Activated T-helper 1 cell treated with anti-CD3 and anti-CD28 coated beads, Interleukin-12 subunit alpha, Interleukin-12 subunit beta, Interleukin-2, Interleukin-4 antibody, amounts not matched to agents 30 ng/mL and 10 ng/mL and 1 ng/mL, durations not matched to agents 14 hours and 24 hours and 36 hours (primary cell): ENCODE measurements at places on chromosomes 4 and X. TPM values are rescaled to one million over a fixed set of nuclear protein-coding genes. Genes with fewer than 3 reads are reported as not detected.

GRCh38 chrX:148376342-148376741, 124.1 kb upstream of the AFF2 start:
- no peak overlapping the region for H3K27ac ChIP-seq
- peaks cover 17% of the 10 kb centered on the region for H3K4me1 ChIP-seq
- DNase-seq: no peak

- no peak for DNase-seq
- no peak overlapping the region for H3K4me3 ChIP-seq
- H3K4me1 ChIP-seq: no peaks in the 10 kb centered on the region
- no peaks in the 10 kb centered on the region for H3K27me3 ChIP-seq
- H3K36me3 ChIP-seq: no peaks in the 10 kb centered on the region
Observed at GRCh38 chr4:20124317-20125026, 127.2 kb upstream of the SLIT2 start.

GRCh38 chr4:90330546-90330945, 203.4 kb downstream of the CCSER1 start:
- H3K27me3 ChIP-seq: no peaks in the 10 kb centered on the region
- no peaks in the 10 kb centered on the region for H3K36me3 ChIP-seq
- H3K4me1 ChIP-seq: no peaks in the 10 kb centered on the region
- no peak for DNase-seq

GRCh38 chr4:152451496-152451895, 84.4 kb downstream of the FBXW7 start:
- H3K27ac ChIP-seq: no peak overlapping the region
- H3K36me3 ChIP-seq: peaks cover 4% of the 10 kb centered on the region
- no peak overlapping the region for H3K4me3 ChIP-seq
- H3K27me3 ChIP-seq: no peaks in the 10 kb centered on the region

- H3K4me3 ChIP-seq: no peak overlapping the region
- DNase-seq: no peak
- peaks cover 17% of the 10 kb centered on the region for H3K4me1 ChIP-seq
- H3K36me3 ChIP-seq: peaks cover 6% of the 10 kb centered on the region
Observed at GRCh38 chrX:64389489-64389888, 5.8 kb downstream of the MTMR8 start.

DNA sequence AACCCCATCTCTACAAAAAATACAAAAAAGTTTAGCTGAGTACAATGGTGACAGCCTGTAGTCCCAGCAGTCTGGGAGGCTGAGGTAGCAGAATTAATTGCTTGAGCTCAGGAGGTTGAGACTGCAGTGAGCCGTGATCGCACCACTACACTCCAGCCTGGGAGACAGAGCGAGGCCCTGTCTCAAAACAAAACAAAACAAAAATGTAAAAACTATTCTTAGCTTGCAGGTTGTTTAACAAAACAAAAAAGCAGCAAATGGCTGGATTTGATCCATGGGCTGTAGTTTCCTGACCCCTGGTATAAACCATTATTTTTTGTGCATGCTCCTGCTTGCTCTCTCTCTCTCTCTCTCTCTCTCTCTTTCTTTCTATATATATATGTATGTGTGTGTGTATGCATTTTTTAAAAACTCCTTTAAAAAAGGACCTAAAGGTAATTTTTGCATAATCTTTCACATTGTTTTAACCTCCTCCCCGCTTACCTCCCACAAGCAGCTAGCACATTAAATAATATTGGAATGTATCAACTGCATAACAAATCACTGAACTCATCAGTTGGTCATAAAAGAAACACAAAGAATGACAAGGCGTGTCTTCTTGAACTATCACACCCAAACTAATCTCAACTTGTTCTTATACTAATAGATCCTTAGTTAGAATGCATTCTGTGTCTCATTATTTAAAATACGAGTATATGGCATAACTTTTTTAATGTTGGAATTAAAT, 4.8 kb downstream of the AREG start:
- no peaks in the 10 kb centered on the region for H3K36me3 ChIP-seq
- no peak overlapping the region for H3K27ac ChIP-seq
- no peak overlapping the region for H3K4me3 ChIP-seq
- peaks cover 12% of the 10 kb centered on the region for H3K4me1 ChIP-seq

DNA sequence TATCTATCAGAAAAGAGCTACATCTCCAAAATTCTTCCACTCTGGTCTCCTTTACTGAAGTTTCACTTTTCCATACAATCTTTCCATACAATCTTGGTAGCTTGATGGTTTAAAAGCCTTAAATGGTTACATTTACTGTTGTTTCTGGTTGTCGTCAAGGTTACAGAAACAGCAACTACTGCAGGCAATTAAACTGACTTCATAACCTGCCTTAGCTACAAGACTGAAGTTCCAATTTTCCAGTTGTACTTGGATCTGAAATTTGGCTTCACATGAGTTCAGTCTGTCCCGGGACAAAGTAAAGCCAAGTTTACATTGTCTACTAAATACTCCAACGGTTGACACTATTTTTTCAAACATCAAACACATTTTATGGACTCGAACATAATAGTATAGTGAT, 326.4 kb downstream of the ANKRD50 start:
- H3K27ac ChIP-seq: no peak overlapping the region
- no peaks in the 10 kb centered on the region for H3K4me1 ChIP-seq
- no peaks in the 10 kb centered on the region for H3K36me3 ChIP-seq

DNA sequence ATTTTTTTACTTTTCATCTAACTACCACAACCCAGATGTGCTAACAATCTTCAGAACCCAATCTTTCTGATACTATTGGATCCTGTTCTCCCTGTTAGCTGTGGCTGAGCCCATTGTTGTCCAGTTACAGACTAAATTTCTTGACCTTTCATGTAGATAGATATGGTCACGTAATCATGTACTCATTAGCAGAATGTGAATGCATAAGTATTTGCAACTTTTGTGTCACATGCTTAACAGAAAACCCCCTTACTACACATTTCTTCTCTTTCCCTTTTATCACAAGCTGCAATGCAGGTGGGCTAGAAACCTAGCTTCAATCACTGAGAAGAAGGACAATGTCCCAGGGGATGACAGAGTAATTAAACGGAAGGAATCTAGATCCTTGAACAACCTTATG, 13.1 kb upstream of the FAM13A start:
- no peaks in the 10 kb centered on the region for H3K4me1 ChIP-seq
- no peaks in the 10 kb centered on the region for H3K36me3 ChIP-seq
- no peak overlapping the region for H3K27ac ChIP-seq
- no peak overlapping the region for H3K4me3 ChIP-seq
- DNase-seq: no peak
- H3K27me3 ChIP-seq: no peaks in the 10 kb centered on the region

DNA sequence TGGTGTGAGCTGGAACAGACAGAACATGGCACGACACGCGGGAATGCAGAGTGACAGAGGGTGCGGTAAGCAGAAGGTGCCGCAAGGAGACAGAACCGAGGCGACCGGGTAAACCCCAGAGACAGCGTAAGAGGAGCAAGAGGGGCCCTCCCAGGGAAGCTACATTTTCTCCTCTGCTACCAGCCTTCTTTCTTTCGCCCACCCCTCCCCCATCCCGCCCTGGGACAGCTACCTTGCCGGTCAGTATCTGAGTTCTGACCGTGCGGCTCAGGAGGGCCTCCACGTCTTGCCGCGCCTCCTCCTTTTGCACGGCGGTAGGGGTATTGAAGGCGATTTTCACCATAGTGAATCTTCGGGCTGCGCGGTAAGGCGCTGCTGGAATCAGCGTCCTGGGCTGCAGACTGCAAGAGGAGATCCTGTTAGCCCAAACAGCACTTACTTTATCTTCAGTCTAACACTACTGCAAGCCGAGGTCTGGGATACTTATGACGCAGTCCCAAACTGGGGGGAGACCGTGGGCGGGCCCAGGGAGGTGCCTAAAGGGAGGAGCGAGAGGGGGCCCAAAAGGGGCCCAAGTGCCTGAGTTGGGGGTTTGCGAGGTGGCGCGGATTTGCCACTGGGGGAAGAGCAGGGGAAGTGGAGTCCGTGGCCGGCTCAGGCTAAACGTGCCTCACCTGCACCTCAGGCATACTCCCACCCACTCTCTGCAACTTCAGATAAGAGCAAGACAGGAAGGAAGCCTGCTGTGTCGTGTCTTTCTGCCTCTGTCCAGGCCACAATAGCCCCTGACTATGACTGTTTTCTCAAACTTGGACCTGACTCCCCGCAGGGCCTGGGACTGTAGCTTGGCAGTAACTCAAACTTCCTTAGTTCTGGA, at the start of gene ITM2A:
Gene ITM2A (minus strand): TSS at position 462 of the 877 bp plus-strand sequence. CDS start 119 bp downstream, at position 343.
- peaks cover 35% of the 10 kb centered on the region for H3K4me1 ChIP-seq
- peak within 1 kb of the TSS; percentile 94 for H3K4me3 ChIP-seq
- peaks cover 12% of the 10 kb centered on the region for H3K36me3 ChIP-seq
- H3K27ac ChIP-seq: peak within 1 kb of the TSS; percentile 95
- H3K27me3 ChIP-seq: no peaks in the 10 kb centered on the region

GRCh38 chrX:110853610-110854009, 58.0 kb upstream of the CHRDL1 start:
- H3K27me3 ChIP-seq: peaks cover 1% of the 10 kb centered on the region
- H3K4me1 ChIP-seq: no peaks in the 10 kb centered on the region
- DNase-seq: no peak

DNA sequence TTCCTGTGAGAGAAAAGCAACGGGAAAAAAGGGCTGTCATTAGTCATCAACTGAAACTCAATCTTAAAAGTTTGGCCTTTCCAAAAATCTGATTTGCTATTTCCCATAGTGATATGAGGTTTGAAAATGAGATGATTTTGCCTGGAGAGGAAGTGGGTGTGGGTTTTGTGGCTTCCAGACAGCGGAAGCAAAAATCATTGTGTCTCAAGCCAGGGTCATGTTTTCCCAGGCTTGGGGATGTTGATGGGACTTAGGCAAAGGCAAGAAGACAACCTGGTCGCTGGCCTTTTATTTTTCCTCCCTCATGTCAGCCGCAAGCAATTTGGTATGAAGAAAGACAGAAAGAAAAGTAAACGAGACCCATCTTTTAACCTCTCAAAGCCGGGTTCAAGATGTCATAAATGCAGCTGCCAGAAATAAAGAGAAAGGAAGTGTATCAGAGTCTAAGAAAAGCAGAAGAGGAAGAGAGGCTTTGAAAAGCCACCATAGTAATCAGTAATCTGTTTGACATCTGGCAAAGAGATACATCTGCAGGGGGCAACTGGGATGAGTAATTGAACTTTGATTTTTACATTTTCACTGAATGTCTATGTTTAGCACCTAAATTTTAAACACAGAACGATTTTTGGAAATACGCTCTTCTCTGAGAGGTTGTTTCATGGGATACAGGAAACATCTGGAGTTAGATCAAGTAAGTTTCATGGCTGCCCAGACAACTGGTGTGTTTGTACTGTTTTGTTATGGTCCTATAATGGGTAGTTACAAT, 521.6 kb upstream of the SLIT2 start:
- no peak overlapping the region for H3K27ac ChIP-seq
- H3K4me1 ChIP-seq: no peaks in the 10 kb centered on the region
- H3K27me3 ChIP-seq: no peaks in the 10 kb centered on the region
- H3K36me3 ChIP-seq: no peaks in the 10 kb centered on the region
- H3K4me3 ChIP-seq: no peak overlapping the region
- DNase-seq: no peak

DNA sequence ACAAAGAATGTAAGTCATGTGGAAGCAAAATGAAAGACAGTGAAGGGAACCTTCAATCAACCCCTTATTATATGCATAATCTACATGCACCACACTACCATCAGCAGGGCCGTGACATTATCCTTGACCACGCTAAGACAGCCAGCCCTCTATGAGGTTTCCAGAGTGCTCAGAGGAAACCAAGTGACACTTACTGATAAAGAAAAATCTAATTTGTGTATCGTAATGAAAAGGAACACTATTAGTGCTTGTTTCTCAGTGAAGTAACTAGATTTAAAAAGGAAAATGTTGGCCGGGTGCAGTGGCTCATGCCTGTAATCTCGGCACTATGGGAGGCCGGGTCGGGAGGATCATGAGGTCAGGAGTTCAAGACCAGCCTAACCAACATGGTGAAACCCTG, 56.4 kb downstream of the ABCG2 start:
- H3K27ac ChIP-seq: no peak overlapping the region
- no peaks in the 10 kb centered on the region for H3K4me1 ChIP-seq
- H3K27me3 ChIP-seq: peaks cover 9% of the 10 kb centered on the region
- no peaks in the 10 kb centered on the region for H3K36me3 ChIP-seq
- no peak overlapping the region for H3K4me3 ChIP-seq

- no peak for DNase-seq
- no peak overlapping the region for H3K4me3 ChIP-seq
- no peaks in the 10 kb centered on the region for H3K27me3 ChIP-seq
- no peak overlapping the region for H3K27ac ChIP-seq
Observed at GRCh38 chr4:32884198-32884597, 2164.0 kb downstream of the PCDH7 start.

DNA sequence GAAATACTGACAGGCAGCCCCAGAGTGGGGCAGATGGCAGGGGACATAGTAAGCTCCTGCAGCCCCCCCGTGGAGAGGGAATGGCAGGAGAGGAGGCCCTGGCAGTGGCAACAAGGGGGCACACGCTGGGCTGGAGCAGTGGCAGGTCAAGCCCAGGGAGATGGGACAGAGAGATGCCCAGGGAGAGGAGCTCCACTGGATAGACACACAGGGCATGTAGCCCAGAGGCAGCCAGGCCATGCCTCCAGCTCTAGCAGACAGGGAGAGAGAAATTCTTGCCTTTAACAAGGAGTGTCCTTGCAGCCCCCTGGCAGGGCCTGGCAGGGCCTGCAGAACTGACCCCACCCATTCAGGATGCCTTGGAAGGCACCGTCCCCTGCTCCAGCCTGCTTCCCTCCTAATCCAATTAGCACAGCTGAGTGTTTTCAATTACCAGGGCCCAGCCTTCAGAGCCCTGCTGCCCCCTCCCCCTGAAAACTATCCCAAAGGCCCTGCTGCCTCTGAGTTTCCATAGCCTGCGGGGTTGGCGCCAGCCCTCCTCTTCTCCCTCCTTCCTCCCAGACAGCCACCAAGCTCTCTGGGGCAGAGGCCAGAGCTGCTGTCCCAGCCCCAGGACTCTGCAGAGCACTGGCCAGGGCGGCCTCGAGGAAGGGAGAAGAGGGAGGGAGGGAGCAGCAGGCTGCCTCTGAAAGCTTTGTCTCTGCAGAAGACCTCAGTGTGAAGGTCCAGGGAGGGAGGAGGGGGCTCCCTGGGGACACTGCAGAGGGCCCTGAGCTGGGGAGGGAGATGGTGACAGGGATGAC, 12.5 kb downstream of the L1CAM start:
- no peak for DNase-seq
- peaks cover 2% of the 10 kb centered on the region for H3K27me3 ChIP-seq
- H3K4me1 ChIP-seq: peaks cover 13% of the 10 kb centered on the region
- H3K27ac ChIP-seq: no peak overlapping the region
- no peaks in the 10 kb centered on the region for H3K36me3 ChIP-seq

PGAM4 gene
- 0.39 and 0.47 TPM in 2 replicates for total RNA-seq

FAAH2 gene
- 7.2 and 7.3 TPM in 2 replicates for total RNA-seq

AREG gene
- total RNA-seq: 1.5 and 2.4 TPM in 2 replicates

MID1IP1 gene
- total RNA-seq: 106 and 108 TPM in 2 replicates

GSX2 gene
- not detected in 2 replicates for total RNA-seq

FAM149A gene
- 0.61 TPM in 1 of 2 replicates, not detected in the other for total RNA-seq

ARMCX4 gene
- total RNA-seq: 3.3 and 4.8 TPM in 2 replicates

HPSE gene
- 23.1 and 24.1 TPM in 2 replicates for total RNA-seq

ANKRD50 gene
- 0.03 and 0.12 TPM in 2 replicates for total RNA-seq

HMGN5 gene
- 0.73 and 1.3 TPM in 2 replicates for total RNA-seq

CLTRN gene
- 0.17 TPM in 1 of 2 replicates, not detected in the other for total RNA-seq

TLR3 gene
- not detected in 2 replicates for total RNA-seq

TFDP3 gene
- total RNA-seq: not detected in 2 replicates
